ENCODE measurements at places on chromosomes 12 and 14. TPM values are rescaled to one million over a fixed set of nuclear protein-coding genes. Genes with fewer than 3 reads are reported as not detected.

Gene ADCY6
- total RNA-seq = 98.4 TPM

DNA sequence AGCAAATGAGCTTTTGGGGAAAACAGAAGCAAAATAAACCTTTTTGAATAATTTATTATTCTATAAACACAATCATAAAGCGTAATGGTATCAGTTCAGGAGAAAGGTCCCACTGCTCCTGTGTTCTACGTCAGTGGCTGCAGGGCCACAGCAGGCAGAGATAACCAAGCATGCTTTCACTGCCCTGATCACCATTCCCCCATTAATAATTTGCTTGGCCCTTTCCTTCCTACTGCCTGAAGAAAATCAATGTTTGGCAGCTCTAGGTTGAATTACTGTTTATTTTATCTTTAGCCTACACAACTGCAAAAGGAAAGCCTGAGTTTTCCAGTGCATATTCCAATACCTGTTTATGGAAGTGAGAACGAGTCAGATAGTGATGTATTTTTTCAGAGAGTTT lies 369.9 kb downstream of the DIO2 start:
- no peak for DNase-seq

GRCh38 chr14:23694085-23694948 lies 58.2 kb downstream of the DHRS2 start:
- no peak for DNase-seq

GRCh38 chr14:90695997-90696660 lies 120.1 kb downstream of the TTC7B start:
- no peak for DNase-seq

DNA sequence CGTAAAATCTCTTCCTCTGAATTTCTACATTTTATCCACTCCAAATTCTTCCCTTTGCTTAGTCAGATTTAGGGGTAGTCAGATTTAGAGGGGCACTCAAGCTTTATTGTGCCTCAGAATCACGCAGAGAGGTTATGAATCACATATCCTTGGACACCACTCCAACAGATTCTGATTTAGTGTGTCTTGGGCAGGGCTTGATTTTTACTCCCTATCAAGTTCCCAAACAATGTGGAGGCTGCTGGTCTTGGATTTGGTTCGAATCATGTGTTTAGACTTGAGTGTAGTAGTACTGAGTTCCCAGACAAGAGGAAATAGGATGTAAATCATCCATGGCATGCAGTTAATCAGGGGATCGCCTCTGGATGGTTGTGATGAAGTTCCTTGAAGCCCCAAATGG lies 298.1 kb upstream of the CLEC14A start:
- DNase-seq = no peak

GRCh38 chr14:37403626-37404025 lies 191.4 kb downstream of the FOXA1 start:
- no peak for DNase-seq

DNA sequence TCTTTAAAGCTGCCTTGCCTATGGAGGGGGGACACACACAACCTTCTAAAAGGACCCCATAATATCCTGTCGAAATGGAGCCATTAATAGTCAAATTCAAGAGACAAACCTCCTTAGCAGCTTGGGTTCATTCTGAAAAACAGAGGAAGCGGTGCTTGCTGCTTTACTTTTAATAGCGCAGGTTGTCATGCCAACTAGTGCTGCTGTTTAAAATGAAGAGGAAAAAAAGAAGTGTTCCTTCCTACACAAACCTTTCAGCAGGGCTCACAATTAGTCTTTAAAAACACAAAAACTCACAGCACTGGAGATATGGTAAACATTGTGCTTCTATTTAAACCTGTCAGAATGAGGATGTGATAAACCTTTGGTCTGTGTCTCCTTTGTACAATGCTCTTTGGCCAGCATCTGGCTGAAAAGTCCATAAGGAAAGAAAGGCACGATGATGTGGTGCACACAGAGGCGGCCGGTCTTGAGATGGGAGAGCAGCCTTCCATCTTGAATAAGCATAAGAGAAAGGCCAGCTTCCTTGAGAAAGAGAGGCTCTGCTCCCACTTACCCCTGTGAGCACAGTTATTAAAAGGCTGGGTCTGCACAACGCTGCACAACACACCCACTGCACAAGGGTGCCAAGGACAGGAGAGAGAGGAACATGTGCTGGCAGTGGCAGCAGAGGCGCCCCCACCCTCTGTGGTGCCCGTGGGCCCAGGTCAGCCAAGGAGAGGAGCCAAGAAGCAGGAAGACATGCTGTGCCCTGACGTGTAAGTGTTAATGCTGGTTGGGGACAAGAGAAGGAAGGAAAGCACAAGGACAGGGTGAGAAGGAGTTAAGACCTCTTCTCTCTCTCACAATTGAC lies 144.6 kb downstream of the TTC7B start:
- DNase-seq = no peak

DNA sequence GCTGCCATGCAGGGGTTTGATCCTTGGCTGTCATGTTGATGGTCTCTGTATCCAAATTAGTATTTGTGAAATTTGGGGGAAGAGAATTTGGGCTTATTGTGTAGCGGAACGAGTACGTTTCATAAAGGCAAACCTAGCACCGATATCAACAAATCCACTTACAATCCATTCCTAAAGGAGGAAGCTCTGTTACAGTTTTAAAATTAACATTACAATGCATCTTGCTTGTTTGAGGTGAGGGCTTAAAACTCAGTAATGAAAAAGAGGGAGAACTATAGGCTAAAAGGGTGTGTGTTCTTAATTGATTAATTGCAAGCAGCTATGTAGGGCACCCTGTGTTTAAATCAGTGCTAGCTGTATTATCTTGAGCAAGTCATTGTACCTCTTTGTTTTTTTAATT lies 13.7 kb downstream of the RASSF3 start:
- no peak for DNase-seq

DNA sequence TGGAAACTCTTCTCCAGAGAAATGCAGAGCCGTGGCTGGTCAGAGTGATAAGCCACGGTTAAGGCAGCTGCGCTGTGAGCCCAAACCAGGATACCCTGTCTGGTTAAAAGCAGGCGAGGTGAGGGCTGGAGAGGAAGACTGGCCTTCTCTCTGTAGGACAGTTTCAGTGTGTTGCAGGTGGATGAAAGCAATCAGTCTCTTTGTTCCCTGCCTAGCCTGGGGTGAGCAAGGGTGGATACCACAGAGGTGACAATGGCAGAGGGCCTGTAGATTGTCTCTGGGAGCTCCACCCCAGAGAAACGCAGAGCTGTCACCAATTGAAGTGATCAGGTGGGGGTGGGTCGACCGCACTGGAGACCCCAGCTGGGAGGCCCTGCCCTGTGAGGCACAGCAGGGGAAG lies 621.9 kb downstream of the LRFN5 start:
- DNase-seq = no peak

Gene YEATS4
- total RNA-seq = 12.8 TPM

All from left ventricle myocardium inferior (tissue), 1 donor.